ENCODE measurements at places on chromosomes 3 and 15.

DNA sequence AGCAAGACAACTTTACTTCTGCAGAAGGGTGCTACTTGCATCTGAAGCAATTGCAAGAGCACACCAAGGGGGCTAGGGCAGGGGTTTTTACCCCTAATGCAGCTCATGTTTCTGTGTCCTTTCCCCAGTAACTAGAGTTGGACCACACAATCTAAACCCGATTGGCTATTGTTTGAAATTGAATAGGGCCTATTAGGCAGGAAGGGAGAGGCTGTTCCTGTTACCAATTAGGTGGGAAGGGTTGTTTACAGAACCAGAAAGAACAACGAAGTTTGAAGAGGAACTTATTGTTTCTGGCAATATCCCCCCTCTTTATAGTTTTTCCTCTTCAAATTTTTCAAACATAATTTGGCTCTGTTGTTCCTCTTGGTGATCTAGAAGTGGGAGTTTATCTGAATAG is 85.5 kb downstream of the CHCHD4 start:
- DNase-seq: no peak

- DNase-seq: no peak
These were observed 101.3 kb downstream of the UBE2E2 start for GRCh38 chr3:23304424-23304823.

DNA sequence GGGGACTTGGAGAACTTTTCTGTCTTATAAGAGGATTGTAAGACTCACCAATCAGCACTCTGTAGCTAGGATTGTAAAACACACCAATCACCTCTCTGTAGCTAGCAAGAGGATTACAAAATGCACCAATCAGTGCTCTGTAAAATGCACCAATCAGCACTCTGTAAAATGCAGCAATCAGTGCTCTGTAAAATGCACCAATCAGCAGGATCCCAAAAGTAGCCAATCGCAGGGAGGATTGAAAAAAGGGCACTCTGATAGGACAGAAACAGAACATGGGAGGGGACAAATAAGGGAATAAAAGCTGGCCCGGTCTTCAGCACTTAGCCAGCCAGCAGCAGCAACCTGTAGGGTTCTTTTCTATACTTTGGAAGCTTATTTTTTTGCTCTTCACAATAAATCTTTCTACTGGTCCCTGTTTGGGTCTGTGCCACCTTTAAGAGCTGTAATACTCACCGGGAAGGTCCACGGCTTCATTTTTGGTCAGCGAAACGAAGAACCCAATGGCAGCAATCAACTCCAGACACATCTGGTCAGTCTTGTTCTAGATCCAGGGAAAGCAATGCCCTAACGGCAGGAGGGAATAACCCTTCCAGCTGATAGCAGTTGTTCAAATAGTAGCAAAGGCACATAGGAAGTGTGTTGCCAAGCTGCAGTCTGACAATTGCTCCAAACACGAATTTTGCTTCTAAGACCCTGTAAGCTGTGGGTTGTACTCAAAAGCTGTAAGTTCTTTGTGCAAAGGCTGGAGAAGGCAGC is 135.6 kb downstream of the TJP1 start:
- no peak for DNase-seq

DNA sequence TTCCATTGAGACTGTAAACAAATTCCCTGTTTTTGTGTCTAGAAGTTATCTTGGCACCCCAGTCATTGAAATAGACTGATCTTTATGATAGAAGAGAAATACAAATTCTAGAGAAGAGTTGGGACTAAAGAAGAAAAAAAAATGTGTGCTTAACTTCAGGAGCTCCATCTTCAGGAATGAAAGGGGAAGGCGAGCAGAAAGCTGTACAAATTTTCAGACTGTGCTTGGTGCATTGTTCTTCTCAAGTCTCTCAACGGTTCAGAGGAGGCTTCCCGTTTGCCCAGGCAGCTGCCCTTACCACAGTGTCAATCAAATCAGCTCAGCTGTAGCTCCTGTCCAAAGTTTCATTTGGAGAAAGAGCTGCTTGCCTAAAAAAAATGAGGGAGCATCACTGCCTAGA is 41.7 kb downstream of the OXSM start:
- DNase-seq: no peak

- DNase-seq: peak; percentile 6
These were observed 751 bp upstream of the PLA2G4E start for GRCh38 chr15:42021593-42021992.

DNA sequence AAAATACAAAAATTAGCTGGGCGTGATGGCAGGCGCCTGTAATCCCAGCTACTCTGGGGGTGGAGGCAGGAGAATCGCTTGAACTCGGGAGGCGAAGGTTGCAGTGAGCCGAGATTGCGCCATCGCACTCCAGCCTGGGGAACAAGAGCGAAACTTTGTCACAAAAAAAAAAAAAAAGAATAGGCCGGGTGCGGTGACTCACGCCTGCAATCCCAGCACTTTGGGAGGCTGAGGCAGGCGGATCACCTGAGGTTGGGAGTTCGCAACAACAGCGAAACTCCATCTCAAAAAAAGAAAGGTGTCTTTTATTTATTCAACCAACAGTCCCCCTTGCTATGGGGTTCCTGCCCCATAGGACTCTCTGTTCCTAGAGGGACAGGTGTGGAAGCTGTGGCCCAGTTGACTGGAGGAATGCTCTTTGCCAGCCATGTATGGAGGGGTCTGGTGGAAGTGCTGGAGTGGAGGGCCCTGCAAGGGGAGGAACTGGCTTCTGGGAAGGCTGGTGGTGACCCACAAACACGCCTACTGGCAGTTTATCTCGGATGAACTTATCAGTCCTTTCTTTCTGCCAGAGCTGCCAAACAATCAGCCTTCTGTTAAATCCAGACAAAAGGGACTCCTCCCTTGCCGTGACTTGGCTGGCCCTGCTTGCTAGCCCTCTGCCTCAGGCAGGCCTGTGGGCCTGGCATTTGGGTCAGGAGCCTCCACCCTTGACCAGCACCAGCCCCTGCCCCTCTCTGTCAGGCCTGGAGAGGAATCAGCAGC is 4.6 kb upstream of the DAG1 start:
- DNase-seq: no peak

DNA sequence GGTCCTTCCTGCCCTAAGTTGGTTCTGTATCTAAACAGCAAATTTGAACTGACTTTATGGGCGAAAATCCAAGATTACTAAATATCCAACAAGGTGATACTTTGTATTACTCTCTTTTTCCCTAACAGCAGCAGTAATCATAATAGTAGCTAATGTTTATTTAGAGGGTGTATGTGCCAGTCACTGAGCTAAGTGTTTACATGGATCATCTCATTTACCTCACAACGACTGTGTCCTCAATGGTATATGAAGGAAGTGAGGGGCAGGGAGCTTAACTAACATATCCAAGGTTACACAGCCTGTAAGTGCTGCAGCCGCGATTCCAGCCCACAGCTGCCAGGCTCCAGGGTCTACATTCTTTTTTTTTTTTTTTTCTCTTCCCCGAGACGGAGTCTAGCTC is 10.3 kb upstream of the LRRC34 start:
- DNase-seq: no peak

GRCh38 chr3:141808586-141808985 is 45.4 kb downstream of the GRK7 start:
- no peak for DNase-seq

GRCh38 chr15:74336061-74337005 is 31.1 kb downstream of the CYP11A1 start:
- no peak for DNase-seq

DNA sequence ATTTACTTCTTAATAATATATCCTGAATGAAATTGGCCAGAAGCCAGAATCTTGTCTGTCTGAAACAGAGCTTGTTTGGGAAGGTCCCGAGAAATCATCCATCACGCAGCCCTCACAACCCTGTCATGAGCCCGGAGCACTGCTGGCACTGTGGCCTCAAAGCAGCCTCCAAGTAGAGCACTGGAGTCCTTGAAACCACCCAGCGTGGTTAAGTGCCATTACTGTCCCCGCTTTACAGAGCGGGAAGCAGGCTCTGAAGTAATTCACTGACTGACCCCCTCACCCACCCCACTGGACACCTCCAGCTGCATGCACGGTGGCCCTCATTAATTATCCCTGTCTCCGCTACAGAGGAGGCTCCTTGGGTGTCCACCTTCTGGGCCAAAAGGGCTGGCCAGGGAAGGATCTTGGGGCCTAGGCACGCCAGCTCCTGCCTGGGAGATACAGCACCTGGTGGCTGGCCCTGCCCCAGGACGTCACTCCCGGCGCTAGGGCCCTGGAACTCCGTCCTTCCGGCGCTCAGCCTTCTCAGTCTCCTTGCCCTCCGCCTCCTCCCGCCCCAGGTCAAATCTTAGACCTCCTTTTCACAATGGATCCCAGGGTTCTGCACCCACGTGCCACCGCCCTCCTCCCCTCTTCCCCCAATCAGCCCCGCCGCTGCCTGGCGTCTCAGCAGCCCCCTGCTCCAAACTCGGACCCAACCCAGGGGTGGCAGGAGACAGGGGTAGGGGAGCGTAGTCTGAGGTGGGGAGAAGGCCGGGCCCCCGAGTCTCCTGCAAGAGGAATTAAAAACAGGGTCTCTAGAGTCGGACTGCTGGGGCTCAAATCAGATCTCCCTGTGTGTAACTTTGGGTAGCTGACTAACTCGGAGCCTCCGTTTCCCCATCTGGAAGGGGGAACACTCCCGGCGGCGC is 1.1 kb downstream of the TKT start:
- peak; percentile 80 for DNase-seq

DNA sequence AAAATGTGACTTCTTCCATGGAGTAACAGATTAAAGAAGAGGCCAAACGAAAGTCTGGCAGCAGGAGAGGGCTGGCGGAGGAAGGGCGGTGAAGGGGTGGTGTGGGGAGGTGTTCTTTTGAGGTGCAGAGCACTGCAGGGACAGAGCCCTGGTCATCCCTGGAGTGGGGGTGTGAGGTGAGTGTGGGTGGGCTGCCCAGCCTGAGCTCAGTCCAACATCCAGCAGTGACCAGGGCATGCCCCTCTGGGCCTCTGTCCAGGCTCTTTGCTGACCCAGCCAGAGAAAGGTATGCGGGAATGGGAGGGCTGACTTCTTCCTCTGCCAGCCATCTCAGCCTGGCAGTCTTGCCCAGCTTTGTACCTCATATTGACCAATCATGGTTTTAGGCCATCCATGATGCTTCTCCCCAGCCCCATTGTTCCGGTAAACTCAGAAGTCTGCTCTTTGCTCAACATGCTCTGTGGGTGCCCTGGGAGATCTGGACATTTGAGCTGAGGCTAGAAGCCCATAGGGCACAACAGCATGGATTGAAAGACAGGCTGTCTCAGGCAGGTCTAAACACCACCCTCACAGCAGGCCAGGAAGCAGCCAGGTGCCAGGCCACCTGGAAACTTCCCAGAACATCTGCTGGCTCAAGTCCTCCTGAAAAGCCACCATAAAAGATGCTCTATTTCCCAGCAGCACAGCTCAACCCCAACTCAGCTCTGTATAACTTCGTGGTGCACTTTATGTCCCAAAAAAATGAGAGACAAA is 25.9 kb upstream of the CXCR6 start:
- DNase-seq: no peak

GRCh38 chr15:74420193-74420905 is 13.4 kb downstream of the SEMA7A start:
- DNase-seq: no peak

DNA sequence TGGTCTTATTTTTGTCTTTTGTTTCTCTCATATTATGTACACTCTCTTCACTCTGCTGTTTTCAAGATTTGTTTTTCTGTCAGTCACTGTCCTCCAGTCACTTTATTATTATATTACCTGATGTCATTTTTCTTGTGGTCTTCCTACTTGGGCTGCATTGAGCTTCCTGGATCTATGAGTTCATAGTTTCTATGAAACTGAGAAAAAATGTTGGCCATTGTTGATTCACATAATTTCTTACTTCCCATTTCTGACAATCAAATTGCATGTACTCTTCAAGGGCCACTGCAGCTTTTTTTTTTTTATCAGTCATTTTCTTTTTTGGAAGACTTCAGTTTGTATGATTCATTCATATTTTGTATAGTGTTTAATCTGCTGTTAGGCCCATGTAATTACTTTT is 1180.6 kb upstream of the GBE1 start:
- no peak for DNase-seq

DNA sequence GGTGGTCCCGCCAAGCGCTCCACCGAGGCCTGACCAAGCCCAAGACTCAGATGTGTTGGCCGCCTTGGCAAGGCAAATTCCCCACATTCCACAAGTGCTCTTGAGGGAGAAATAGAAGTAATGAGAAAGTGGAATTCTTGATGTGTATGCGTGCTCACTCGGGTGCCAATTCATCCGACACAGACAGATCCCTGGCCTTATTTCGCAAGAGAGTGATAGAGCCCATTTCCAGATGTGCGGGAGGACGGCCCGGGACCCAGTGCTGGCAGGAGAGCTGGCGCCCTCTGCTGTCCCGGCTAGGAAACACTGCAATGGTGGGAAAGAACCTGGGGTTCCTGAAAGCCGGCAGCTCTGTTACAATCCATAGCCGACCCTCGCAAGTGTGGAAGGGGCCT is 76.0 kb downstream of the HMG20A start:
- DNase-seq: peak; percentile 81

DNA sequence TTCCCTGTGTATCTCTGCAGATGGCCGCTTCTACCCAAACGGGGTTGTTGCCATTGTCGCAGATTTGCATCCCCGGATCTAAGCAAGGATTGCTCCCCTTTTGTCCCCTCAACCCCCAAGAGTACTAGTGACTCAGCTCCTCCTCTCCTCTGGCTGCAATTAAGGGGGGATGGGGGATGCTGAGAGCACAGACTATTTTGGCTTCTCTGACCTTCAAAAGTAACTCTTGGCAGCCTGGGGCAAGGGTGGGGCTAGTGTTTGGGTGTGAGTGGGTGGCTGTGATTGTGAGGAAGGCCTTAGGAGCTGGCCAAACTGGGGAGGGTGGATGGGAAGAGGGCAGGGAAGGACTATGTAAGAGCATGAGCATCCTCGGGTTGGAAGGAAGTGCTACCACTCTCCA is 1.2 kb upstream of the MAP1A start:
- DNase-seq: no peak

DNA sequence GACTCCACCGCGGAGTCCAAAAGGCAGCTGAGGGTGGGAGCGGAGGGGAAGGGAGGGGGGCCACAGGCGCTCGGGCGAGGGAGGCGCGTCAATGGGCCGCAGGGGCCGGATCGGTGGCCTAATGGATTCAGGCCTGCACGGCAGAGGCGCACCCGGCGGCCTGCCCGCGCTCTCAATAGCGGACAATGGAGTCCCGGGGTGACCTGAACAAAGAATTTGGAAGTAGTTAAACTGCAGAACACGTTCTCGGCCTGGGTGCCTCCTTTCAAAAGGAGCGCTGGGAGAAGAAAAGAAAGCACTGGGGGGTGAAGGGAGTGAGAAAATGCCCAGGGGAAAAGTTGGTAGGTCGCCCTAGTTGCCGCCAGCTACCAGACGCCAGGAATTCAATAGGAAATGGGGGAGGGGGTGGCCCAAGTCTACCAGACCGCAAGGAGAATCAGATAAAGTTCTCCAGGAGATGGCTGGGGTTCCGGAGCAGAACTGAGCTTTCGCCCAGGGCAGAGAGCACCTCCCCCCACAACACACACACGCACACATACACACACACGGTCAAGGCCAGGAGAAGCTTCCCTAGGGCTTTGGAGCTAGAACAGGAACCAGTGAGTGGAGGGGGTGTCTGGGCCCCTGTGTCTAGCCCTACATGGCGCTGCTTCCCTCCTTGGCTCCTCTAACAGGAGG is 25.8 kb upstream of the POLG start:
- no peak for DNase-seq

GRCh38 chr3:59963676-59964075 is 913.9 kb upstream of the CFAP20DC start:
- no peak for DNase-seq
